ENCODE measurements at places on chromosomes 7 and 10.

- peak; percentile 16 for DNase-seq
These were observed 305.8 kb downstream of the KIF20B start for GRCh38 chr10:90007226-90007625.

GRCh38 chr7:1548438-1548831, 7.6 kb downstream of the TMEM184A start:
- no peak for DNase-seq

DNA sequence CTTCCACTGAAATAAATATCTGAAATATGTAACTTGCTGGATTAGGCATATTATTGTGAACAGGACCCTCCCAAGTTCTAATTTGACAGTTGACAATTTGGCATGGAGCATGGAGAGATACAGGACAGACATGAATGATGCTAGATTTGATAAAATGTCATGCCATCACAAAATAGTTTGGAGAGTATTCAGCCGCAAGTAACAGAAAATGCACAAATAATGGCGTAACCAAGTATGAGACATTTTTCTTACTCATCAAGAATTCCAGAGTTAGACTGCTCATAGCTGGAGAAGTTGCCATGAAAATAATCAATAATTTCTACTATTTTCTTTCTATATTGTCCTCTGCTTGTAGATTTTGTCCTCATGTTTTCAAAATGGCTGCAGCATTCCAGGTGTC, 45.5 kb upstream of the GPAM start:
- DNase-seq, result peak; percentile 4

DNA sequence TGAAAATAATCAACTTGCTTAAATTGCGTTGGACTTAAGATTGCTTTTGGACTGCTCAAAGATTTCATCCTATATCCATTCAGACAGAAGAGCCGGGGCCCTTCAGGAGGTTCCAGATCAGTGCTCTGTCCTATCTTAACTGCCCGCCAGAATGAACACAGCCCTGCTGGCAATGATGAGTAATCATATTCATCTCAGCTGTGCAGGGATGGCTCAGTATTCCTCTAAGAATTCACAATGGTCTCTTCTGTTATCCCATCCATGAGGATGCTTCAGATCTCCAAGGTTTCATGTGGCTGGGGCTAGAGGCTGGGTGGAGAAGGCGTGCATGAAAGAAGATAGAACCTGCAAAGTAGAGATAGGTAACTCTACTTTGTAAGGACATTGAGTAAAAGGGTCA, 80.0 kb upstream of the NPVF start:
- no peak for DNase-seq

DNA sequence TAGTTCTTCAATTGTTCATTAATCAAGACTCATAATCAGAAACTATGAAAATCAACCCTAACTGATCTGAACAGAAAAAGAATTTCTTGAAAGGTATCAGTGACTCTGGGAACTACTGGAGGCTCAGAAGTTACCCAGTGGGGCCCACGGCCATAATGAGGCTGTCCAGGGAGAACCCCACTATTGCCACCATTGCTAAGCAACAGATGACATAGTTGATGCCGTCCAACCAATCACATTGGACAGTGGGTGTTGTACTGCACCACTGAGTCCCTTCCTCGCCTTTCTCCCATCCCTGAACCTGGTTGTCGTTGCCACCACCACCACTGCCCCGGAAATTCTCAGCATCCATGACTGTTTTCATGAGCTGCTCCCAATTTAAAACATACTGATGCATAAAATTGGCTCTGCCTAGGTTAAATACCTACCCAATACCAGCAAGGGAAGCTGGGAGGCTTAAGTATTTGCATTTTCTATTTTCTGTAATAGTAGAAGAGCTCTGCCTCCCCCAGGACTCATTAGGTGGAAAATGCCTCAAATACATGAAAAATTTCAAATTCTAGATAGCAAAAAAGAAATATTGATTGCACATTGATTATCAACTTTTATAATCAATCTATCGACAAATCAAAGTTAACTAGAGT, 26.7 kb upstream of the USP6NL start:
- DNase-seq, result no peak

All from iris pigment epithelial cell (primary cell).